ENCODE measurements at places on chromosomes 12 and 14.
A peak's percentile ranks its signal among the peaks of the same experiment; 100 is the strongest.

GRCh38 chr14:73007835-73008234, 19.1 kb downstream of the ZFYVE1 start:
- DNase-seq = no peak

DNA sequence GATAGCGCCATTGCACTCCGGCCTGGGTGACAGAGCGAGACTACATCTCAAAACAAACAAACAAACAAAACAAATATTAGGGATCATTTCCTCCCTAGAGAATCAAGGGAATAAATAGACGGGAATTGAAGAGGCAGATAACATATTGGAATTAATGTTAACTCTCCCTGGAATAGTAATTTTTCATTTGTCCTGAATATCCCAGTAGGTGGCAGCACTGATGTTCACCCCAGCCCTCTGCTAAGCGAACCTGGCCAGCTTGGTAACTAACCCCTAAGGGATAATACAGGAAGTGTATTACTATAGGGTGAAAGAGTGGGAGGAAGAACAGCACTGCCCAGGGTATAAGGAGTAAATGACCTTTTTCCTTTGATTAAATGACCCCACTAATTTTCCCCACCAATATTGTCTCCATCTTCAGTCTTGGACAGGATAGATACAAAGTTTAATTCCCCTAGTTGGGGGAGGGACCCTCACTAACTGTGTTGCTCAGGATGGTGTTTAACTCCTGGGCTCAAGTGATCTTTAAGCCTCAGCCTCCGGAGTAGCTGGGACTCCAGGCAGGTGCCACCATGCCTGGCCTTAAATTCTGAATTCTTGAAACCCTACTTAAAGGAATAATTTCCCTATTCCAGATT, 40.5 kb downstream of the SLC2A14 start:
- DNase-seq = no peak

GRCh38 chr12:43988838-43989560, 153.1 kb downstream of the TMEM117 start:
- no peak for DNase-seq

DNA sequence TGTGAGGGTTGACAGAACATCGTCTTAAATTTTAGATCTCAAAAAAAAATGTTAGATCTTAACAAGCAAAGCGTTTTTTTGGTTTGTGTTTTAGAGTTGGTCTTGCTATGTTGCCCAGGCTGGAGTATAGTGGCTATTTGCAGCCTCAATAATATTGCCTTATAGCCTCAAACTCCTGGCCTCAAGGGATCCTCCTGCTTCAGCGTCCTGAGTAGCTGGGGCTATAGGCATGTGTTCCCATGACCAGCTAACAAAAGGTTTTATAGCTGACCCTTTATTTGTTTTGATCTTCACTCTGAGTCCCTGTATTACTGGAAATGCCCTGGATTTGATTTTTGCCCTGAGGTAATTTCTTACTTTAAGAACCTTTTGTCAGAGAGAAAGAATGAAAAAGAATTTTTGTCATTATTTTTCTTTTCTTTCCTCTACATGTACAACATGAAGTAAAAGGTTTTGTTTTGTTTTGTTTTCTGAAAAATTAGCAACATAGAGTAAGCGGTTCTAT, 5.2 kb downstream of the INHBC start:
- no peak for DNase-seq

- DNase-seq = no peak
Measured at GRCh38 chr14:87615822-87616679, 376.9 kb downstream of the GALC start.

- DNase-seq = no peak
Measured at GRCh38 chr14:90514015-90514398, 117.2 kb downstream of the CALM1 start.

DNA sequence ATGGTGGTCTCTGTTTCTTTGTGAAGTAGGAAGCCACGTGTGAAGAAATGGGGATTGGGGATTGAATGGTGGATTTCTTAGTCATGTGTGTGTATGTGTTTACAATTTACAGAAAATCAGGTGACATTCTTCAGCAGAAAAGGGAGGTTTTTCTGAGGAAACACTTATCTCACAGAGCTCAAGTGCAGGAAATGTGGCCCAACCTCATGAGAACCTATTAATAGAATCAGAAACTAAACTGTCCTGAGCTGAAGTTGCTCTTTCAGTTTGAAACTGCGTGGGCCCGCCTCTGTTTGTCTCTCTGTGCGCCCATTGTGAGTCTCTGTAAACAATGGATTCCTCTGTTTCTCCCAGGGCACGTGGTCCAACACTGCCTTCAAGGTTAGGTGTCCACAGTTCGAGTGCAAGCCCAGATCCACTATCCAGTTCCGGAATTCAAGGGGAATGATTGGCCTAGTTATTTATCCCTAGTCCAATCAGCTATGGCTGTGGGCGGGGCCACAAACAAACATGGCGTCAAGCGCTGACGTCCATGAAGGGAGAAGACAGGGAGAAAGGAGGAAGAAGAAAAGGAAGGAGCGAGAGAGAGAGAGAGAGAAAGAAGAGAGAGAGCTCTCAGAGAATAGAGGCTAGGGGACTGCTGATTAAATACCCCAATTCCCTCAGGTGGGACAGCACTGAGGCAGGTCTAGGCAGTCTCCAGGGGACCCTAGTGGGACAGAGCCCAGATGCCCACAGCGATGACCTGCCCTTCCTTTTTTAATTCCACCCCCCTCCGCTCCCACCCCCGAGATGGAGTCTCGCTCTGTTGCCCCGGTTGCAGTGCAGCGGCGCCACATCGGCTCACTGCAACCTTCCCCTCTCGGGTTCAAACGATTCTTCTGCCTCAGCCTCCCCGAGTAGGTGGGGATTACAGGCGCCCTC, 31.4 kb upstream of the C12orf76 start:
- peak; percentile 39 for DNase-seq

DNA sequence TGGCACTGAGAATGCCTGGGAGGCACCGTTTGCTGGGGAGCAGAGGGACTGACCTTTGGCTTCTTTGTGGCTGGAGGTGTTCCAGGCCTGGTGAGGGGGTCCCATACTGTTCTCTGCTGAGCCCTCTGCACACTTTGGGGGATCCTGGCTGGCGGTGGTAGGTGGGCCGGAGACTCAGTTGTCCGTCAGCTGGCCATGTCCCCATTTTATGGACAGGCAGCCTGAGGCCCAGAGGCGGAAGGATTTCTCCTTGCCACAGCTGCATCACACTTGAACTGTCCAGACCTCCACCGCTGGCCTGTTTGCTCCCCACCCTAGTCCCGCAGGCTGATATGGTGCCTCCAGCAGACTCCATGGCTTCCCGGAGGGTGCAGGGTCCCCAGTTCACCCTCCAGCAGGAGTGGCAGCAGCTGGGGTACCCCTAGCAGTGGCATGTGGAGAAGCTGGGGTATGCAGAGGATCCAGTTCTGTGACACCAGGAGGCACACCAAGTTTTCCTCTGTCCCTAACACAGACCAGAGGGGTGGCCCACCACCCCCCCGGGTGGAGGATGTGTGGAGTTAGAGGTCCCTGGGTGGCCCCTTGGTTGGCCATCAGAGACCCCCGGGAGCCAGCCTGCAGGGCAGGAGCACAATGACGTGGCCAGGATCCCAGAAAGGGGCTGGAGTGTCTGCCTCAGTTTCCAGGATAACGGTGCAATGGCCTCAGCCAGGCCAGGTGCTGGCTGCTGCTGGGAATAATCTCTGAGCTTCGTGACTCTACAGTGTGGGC, 14.8 kb downstream of the SLC25A29 start:
- no peak for DNase-seq

- no peak for DNase-seq
Measured at GRCh38 chr14:69612014-69612782, 802 bp downstream of the SUSD6 start.

DNA sequence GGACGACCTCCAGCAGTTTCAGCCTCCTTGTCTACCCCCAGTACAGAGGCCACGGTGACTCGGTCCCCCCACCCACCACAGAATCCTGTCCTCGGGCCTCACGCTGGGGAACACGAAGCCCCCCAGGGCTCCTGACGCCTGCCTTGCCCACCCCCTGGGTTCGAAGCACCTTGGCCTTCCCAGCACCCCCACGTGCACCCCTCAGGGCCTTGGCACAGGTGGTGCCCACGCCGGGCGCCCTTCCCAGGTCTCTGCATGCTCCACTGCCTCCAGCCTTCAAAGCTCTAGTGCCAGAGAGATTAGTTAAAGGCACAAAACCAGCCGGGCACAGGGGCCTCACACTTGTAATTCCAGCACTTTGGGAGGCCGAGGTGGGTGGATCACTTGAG, 61.8 kb downstream of the NOC4L start:
- DNase-seq = no peak

DNA sequence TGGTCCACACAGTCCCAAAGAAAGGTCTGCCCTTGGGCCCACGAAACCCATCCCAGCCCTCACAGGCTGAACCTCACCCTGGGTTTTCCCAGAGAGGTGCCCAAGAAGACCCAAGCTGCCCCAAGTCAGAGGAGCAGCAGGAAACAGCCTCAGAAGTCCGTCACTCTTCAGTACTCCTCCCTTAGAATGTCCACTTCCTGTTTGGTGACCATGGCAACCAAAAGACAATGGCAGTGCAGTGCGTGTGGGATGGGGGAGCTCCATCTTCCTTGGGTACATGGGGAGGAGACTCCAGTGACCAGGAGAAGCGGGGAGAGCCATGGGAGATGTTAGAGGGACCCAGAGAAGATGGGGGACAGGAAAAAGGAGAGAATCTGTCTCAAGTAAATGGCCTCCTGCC, 11.3 kb downstream of the SELPLG start:
- no peak for DNase-seq

DNA sequence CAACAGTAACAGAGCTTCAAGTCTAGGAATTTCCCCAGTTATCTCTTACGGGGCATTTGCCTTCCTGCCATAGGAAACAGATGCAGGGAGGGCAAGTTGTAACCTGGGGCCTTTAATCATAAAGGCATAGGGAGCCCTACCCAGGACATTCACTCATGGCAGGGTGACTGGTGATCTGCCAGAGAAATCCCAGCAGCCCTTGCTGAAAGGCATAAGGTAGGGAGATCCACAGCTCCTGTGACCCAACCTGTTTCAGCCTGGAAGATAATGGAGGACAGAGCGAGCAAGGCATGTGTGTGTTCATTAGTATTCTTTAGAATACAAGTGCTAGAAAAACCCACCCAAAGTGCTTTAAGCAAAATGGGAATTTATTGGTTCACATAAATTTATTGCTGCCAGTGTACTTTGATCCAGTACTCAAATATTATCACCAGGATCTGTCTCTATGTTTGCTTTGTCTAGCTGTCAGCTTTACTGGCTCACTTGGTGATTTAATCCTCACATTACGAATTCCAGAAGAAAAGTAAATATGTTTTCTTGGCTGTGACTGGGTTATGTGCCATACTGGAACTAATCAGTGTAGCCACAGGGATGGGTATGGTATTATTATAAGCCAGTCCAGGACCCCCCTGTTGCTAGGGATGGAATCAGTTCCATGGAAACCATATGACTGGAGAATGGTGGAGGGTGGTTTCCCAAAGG, 21.1 kb upstream of the AKAP6 start:
- DNase-seq = no peak

GRCh38 chr12:48024735-48025134, 20.5 kb upstream of the COL2A1 start:
- no peak for DNase-seq

DNA sequence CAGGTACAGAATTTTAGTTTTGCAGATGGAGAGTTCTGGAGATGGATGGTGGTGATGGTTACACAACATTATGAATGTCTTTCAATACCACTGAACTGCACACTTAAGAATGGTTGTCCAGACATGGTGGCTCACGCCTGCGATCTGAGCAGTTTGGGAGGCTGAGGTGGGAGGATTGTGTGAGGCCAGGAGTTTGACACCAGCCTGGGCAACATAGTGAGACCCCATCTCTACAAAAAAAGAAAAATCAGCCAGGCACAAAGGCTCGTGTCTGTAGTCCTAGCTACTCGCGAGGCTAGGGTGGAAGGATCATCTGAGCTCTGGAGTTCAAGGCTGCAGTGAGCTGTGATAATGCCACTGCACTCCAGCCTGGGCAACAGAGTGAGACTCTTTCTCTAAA, 8.1 kb upstream of the USP30 start:
- no peak for DNase-seq

DNA sequence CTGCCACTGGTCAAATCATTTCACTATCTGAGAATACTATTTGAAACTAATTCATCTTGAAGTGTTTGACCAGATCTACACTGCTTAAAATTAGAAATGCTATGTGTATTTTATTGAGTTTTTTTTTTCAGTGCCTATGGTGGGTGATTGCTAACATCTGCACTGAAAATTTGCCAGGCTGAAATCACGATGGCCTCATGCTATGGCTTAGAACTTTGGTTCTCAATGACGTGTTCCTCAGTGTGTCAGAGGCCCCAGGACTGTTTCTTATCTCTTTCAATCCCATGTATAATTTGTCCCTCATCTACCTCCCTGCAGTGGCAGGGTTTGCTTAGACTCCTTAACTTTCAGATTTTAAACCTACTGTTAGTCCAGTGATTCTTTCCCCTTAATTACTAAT, 36.2 kb upstream of the NKX2-8 start:
- no peak for DNase-seq

- no peak for DNase-seq
Measured at GRCh38 chr14:34275078-34275477, 187.0 kb downstream of the SPTSSA start.

GRCh38 chr12:89087149-89087825, 265.0 kb downstream of the DUSP6 start:
- no peak for DNase-seq

GRCh38 chr12:93125126-93125525, 196.0 kb upstream of the EEA1 start:
- DNase-seq = no peak

GRCh38 chr14:78746086-78746595, 576.0 kb downstream of the NRXN3 start:
- no peak for DNase-seq

- no peak for DNase-seq
Measured at GRCh38 chr12:5364036-5364770, 67.7 kb upstream of the NTF3 start.

DNA sequence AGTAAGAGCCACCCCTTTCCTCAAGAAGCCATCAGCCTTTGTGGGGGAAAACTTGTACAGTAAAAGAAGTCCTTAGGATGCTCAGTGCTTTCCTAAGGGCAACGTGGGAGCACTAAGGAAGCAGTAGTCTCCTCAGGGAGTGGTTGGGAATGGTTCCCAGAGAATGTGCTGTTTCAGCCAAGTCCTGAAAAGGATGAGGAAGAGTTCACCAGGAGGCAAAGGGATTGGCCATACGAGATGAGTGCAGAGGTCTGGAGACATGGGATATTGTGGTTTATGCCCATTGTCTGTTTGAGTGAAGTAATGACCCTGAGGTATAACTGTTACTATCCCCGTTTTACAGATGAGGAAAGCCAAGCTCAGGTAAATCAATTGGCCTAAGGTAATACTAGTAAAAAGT, 86.0 kb upstream of the ATF1 start:
- DNase-seq = no peak

Data from stimulated activated CD4-positive, alpha-beta T cell treated with anti-CD3 and anti-CD28 coated beads, Interleukin-1b, Interleukin-23, amount 100 ng/mL, for 1 hour (primary cell).